ENCODE measurements at places on chromosomes 5 and 9.

GRCh38 chr5:1471997-1472963, 27.0 kb upstream of the SLC6A3 start:
- DNase-seq: no peak

GRCh38 chr5:138541511-138542179, 1.4 kb downstream of the ETF1 start:
- peak; percentile 30 for DNase-seq

DNA sequence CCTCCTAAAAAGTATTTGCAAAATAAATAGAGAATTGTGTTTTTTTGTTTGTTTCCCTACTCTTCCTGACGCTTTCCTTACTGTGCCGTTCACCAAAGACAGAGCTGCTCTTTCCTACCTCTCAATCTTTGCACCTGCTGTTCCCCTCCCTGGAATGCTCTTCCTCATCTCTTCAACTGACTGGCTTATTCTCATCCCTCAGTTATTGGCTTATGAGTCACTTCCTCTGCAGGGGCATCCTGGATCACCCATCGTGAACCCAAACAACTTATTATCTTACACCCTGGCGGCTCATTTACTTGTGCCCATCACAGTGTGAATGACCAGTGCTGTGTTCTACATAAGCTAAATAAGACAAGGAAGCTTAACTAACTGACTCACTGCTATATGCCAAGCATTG, 36.1 kb upstream of the CCNG1 start:
- no peak for DNase-seq

GRCh38 chr5:38424148-38425060, 132.0 kb downstream of the LIFR start:
- no peak for DNase-seq

DNA sequence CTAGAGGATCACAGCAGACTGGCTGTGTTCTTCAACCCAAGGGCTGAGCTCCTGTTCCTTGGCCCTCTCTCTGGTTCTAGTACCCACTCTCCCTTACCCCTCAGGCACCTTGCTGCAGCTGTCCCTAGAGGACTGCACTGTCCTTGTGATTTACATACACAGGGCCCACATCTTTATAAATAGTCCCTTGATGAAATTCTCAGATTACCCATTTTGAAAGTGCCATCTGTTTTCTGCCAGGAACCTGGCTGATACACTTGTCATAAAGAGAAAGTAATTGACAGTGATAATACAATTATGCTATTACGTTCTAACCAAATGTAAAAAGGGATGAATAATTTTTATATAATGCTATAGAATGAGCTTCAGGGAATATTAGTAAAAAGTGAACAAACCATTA, 16.5 kb upstream of the SPARC start:
- DNase-seq: no peak

DNA sequence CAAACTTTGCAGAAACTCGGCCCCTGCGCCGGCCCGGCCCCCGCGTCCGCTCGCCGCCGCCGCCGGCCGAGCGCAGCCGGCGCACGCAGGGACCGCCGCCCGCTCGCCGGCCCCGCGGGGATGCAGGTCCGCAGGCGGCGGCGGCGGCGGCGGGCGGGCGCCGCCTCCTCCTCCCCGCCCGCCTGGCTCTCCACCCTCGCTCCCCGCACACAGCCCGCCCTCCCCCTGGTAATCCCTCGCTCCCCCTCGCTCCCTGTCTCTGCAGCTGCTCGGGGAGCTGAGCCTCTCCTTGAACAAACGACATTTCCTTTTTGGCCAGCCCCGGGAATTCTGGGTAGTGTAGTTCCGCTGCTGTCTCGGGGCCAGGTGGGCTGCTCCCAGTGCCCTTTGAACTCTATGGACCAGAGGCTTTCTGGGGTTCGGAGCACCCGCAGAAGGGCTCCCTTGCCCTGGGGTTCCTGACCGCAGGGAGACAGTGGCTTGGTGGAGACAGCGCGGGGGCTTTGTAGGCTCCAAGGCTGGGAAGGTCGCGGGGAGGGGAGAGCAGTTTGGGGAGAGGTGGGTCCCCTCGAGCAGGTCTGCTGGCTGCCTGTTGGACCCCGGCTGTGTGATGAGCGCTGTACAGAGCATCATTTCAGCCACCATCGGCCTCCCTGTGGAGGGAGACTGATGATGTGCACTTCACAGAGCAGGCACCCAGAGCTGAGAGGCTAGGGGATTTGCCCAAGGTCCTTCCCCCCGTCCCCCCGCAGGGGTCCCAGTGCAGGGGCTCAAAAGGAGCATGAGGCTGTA, 1.8 kb upstream of the FAM78A start:
- peak; percentile 86 for DNase-seq

DNA sequence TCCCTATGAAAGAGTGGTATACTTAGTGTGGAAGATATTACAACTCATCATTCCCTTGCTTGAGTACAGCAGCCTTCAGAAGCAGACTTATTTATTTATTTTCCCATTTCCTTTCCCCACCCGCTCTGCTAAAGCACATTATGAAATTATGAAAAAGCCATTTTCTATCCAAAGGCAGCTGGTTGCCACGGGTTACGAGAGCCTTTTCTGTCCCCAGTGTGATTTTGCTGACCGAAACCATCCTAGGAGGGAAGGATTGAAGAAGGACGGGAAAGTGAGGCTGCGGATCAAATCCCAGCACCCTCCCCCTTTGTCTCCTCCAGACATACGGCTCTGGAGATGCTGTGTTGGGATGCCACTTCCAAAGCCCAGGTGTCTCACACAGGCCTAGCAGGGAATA, 246.9 kb downstream of the TLR4 start:
- DNase-seq: no peak

- no peak for DNase-seq
Observed at GRCh38 chr5:88226881-88227450, 41.7 kb downstream of the TMEM161B start.

GRCh38 chr5:6076341-6077239, 301.8 kb downstream of the MED10 start:
- no peak for DNase-seq

DNA sequence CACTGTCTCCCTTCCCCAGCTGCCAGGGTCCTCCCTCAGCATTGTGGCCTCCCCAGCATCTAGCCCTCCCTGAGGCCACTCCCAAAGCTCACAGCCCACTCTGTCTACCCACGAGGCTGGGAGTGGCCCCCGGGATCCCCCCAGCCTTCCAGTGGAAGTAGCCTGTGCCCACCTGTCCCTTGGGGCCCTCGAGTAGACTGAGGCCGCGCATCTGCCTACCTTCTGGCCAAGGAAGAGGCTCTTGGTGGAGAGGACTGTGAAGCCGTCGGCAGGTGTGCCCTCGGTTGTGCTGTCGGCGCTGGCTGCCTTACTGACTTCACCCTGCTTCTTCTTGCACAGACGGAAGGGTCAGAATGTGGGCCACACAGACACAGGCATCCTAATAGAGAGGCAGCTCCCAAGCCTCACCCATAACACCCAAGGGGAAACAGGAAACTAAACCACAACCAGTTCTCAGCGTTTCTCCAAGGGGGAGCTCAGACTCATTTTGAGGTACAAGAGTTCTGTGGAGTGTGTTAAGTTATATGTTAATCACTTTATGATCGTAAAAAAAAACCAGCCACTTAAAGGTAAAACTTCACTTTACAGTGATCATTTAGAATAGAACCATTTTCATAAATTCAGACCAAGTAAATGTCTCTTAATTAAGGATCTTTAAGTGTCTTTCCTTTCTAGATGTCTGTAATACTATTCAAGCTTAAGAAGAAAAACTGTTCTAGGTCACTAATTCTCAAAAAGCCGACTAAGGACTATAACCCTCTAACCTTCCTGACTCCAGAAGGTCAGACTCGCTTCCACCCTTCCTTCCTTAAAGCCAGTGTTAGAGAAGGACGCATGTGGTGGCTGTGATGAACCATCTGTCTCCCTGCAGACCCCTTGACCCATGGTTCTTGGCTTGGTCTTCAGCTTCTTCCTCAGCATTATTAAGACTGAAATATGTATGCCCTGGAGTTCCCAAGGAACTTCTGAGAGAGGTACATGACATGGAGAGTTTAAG, 38.5 kb downstream of the MACROH2A1 start:
- DNase-seq: no peak

DNA sequence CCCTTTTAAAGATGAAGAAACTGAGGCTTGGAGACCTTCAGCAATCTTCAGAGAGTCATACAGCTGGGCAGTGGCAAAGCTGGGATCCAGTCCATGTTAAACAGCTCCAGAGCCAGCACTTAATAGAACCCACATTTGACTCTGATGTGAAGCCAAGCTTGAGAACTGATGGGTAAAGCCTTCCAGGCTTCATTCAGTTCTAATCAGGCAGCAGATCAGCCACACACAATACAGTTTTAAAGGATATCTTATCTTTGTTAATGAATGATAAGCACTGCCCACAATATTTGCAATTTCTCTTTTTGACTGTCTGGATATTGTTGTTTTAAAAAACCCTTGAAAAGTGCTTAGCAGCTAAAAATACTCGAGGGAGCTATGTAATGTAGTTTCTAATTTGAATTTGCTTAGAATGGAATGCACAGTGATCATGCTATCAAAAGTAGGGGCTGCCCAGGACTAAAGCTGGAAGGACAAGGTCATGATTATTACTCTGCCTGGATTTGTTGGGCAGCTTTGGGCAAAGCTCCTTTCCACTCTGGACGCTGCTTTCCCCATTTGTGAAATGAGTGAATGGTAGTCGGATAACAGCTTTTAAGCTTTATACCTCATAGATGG, 31.3 kb upstream of the HTR4 start:
- DNase-seq: no peak

- no peak for DNase-seq
Observed at GRCh38 chr9:136762221-136762691, 2.1 kb downstream of the LCN15 start.

DNA sequence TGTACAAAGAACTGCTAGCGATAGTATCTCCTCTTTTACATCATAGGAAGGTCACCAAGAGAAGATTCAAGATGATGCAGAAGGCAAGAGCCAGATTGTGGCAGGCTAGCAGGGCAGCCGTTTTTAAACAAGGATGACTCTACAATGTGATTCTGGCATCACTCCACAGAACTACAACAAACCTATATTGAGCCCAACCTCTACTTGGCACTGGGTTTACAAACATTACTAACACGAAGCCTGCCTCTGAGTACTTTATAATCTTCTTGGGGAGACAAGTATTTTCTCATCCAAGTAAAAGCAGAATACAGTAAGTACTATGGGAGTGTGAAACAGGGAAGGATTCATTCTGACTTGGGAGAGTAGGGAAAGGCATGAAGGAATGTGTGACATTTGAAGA, 448.6 kb downstream of the ZNF608 start:
- no peak for DNase-seq

- DNase-seq: peak; percentile 41
Observed at GRCh38 chr5:119356612-119357188, 881 bp downstream of the TNFAIP8 start.

GRCh38 chr9:71765693-71766092, 2.6 kb downstream of the CEMIP2 start:
- peak; percentile 53 for DNase-seq

GRCh38 chr5:132334812-132335211, 34.7 kb upstream of the SLC22A5 start:
- DNase-seq: no peak

DNA sequence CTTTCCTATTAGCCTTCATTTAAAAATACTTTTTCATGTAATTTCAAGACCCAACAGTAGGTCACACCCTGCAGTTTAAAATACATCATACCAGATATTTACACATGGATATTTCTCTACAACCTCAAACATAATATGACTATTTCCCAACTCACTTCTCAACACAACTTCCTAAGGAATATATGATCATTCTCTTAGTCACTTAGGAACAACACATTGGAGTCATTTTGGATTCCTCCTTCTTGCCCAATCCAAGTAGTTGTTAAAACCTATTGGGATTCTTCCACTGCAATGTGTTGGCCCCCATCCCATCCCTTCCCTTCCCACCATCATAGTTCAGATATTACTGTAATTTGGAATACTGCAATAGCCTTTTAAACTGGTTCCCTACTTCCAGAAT, 145.5 kb downstream of the DCP2 start:
- DNase-seq: peak; percentile 26

DNA sequence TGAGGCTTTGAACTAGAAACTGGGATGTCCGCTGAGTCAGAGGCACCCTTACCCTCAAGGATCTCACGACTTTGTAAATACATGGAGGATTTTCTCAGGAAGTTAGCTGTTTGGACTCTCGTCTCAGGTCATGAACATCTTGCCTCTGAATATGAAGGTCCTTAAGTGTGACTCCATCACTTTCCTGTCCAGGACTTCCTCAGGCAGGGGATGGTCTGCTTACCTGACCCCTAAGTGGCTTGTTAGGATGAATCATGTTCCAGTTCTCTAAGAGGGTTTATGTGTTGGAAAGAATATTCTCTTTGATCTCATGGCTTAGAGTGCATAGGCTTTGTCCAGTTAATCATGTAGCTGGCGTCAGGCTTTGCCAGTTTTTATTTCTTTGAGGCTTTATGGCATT, 511.7 kb upstream of the KLF4 start:
- DNase-seq: no peak

- DNase-seq: peak; percentile 98
Observed at GRCh38 chr9:115672477-115673316, 480.9 kb upstream of the PAPPA start.

- no peak for DNase-seq
Observed at GRCh38 chr9:79663878-79664277, 92.1 kb downstream of the TLE4 start.

DNA sequence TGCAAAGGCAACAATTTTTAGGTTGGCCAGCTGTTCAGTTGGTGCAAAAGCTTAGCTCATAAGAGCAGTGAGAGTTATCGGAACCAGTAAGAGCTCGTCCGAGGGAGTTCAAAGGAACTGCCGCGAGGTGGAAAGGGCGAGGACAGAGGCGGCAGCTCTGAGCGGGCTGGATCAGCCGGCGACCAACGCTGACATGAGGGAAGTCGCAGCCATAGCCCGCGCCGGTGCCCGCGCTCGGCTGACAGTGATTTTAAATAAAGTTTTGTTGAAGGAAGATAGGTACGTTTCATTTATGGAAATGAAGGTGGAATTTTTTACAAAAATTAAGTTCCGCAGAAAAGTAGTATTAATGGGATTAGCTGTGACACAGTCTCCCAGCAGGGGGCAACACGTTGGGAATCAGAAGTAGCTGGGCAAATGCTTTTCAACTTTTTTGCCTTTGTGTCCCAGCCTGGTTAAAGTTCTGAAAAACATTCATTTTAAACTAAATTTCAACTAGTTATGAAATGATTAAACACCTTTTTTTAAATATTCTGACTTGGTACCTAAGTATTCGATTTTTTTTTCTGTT, 43.2 kb downstream of the FBXO4 start:
- DNase-seq: no peak

- no peak for DNase-seq
Observed at GRCh38 chr5:180598316-180598701, 7.0 kb upstream of the SCGB3A1 start.

DNA sequence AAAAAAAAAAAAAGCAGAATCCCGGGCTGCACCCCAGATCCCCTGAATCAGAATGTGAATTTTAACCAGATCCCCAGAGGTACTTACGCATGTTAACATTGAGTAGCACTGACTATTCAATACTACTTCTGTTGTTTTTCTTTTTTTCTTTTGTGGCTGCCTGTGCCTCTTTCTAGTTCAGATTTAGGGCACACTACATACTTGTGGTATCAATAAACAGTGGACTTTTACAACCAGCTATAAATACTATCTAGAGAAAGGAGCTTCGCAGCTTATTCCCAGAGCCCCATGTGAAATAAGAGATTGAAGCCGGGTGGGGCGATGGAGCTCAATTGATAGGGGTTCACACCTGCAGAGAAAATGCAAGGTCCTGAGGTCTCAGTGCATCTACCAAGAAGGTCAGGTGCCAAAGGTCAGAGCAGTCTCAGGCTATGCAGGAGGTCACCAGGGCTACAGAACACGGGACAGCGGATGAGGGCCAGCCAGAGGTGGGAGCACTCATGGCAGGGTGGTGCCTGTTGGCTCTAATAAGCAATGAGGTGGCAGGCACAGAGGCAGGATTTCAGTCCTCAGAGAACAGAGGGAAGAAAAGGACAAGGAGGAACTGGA, 22.3 kb downstream of the WWC1 start:
- no peak for DNase-seq

GRCh38 chr5:87147441-87147840, 120.2 kb upstream of the RASA1 start:
- no peak for DNase-seq

Data from choroid plexus epithelial cell (primary cell).